ENCODE measurements at places on chromosomes 13 and 19. TPM values are rescaled to one million over a fixed set of nuclear protein-coding genes. Genes with fewer than 3 reads are reported as not detected.

Gene TUBB4A
- not detected for total RNA-seq

Gene APOE
- total RNA-seq: 485 TPM

Gene VSTM2B
- total RNA-seq: not detected

Gene ZNF433
- 5.8 TPM for total RNA-seq

Gene CKM
- total RNA-seq: 4.1 TPM

Gene DLL3
- not detected for total RNA-seq

Gene EDDM13
- total RNA-seq: not detected

Gene KL
- 0.45 TPM for total RNA-seq

DNA sequence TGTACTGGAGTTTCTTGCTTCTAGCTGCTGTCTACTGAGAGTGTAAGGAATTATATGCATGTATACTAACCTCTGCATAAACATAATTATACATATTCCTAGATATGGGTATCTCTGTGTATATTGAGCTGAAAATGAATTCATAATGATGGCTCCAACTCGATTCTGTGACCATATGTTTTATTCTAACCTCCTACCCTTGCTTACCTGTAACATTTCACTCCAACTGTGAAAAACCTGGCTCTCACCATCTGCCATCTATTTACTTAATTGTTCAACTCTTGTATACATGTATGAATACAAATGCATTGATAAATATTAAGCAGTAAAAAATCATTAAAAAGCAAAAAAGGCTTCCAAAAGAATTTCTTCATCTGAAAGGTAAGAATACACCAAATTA lies 1729.5 kb upstream of the SPRY2 start:
- no peak for DNase-seq

DNA sequence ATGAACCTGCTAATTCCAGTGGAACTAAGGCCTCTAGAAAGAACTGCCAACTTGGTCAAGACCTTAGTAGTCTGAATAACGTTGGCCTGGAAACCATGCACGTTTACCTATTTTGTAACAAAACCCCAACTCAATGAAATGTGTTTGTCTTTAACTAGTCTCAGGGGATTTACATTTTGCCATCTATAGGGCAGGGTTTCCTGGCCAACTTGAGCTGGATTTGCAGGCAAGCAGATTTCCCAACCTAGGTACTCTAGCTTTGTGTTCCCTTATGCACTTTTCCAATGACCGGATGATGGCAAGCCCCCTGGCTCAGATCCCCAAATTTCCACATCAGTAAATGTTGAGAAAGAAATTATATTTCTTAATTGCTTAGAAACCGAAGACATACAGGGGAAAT lies 114.5 kb downstream of the IRS2 start:
- DNase-seq: no peak

DNA sequence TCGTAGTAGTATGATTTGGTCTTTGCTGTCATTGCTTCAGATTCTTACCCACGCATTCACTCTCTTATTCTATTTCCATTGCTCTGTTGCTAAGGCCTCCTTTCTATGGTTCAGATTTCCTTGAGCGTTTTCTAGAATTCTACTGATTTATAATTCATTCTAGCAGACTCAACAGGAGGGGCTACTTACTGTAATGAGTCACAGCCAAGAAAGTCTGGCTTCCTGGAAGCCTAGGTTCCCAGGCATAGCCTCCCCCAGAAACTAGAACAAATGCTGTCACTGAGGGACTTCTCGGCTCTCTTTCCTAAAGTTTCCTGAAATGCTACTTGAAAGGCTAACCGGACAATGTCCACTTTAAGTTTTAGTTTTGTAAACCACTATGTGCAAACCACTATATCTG lies 47.7 kb upstream of the SPATA13 start:
- DNase-seq: no peak

GRCh38 chr13:67273001-67273400 lies 42.9 kb upstream of the PCDH9 start:
- no peak for DNase-seq

DNA sequence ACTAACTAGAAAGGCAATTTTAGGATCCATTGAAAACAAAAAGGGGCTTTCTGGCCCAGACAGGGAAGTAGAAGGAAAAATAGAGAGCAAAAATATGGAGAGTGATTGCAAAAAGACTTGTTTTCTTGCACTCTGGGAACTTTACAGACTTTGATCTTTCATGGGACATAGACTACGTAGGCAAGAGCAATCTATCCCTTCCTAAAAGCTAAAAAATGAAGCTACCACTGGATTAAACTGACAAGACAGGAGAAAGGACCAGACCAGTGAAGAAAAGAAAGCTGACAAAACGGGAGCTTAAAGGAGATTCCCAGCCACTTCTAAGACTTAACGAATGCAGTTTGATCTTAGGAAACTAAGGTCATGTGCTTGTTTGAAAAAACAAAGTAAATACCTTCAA lies 524.5 kb downstream of the KLF5 start:
- no peak for DNase-seq

- no peak for DNase-seq
Measured at GRCh38 chr13:50227361-50227760, 212.1 kb downstream of the KCNRG start.

DNA sequence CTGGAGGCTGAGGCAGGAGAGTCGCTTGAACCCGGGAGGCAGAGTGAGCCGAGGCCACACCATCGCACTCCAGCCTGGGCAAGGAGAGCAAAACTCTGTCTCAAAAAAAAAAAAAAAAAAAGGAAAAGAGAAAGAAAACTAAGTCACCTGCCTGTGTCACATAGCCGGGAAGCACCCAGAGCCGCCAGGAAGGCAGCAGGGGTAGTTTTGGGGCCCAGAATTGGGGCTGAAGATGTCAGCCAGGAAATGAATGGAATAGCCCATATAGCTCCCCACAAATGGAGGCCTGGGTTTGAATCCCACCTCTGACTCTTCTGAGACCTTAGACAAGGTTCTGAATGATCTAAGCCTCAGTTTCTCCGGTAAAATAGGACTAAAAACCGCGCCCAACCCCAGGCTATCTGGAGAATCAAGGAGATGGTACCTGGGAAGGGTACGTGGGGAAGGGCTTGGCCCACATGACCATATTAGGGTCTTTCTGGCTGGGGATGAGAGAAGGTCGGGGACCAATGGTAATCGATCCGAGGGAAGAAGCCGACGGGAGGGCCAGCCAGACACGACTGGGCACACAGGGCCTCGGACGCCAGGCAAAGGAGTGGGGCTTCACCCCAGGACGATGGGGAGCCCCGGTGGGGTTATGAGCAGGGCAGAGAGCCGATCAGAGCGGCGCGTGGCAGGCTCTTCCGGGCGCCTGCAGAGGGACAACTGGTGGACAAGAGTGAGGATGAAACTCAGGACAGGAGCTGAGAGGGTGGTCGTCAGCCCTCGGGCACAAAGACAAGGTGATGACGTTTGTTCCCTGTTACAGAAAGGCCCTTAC lies 14.4 kb downstream of the CCDC124 start:
- no peak for DNase-seq

GRCh38 chr19:7188698-7189629 lies 105.2 kb downstream of the INSR start:
- peak; percentile 50 for DNase-seq

DNA sequence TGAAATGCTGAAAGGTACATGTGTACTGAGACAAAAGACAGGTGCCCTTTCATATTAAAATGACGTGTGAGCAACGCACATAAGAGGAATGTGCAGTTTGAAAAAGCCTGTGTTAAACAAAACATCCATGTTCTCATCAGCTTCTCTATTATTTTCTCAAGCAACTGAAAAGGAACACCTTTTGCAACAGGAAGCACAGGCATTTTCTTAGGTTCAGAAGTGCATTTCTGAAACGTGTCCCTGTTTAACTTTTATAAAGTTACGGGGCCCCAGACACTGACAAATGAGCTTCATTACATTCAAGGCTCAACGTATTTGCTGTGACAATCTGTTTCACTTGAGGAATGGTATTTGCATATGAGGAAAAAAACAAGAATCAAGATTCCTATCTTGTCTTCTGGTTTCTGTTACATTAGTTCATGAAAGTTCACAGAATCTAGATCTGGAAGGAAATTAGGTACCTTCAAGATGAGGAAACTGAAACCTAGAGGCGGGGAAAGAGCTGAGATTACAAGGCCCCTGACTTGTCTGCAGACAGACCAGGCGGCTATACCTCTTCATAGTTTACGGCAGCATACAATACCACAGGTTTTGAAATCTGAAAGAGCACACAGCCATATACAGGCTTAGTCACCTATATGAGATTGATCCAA lies 431.7 kb downstream of the KLF12 start:
- DNase-seq: peak; percentile 58

DNA sequence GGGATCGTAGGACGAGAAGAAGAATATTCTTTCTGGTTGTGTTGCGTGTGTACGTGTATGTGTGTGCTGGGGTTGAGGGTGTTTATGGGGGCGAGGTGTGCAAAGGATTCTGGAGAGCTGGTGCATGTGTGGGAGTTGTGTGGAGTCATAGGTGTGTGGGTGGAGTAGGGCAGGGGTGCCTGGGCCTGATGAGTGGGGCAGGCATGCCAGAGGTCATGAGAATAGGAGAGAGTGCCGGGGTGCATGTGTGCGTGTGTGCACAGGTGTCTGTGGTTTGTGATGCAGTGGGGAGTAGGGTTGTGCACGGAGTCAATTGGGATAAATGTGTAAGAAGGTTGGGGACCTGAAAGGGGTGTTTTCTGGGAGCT lies 649 bp downstream of the TMEM91 start:
- DNase-seq: no peak

DNA sequence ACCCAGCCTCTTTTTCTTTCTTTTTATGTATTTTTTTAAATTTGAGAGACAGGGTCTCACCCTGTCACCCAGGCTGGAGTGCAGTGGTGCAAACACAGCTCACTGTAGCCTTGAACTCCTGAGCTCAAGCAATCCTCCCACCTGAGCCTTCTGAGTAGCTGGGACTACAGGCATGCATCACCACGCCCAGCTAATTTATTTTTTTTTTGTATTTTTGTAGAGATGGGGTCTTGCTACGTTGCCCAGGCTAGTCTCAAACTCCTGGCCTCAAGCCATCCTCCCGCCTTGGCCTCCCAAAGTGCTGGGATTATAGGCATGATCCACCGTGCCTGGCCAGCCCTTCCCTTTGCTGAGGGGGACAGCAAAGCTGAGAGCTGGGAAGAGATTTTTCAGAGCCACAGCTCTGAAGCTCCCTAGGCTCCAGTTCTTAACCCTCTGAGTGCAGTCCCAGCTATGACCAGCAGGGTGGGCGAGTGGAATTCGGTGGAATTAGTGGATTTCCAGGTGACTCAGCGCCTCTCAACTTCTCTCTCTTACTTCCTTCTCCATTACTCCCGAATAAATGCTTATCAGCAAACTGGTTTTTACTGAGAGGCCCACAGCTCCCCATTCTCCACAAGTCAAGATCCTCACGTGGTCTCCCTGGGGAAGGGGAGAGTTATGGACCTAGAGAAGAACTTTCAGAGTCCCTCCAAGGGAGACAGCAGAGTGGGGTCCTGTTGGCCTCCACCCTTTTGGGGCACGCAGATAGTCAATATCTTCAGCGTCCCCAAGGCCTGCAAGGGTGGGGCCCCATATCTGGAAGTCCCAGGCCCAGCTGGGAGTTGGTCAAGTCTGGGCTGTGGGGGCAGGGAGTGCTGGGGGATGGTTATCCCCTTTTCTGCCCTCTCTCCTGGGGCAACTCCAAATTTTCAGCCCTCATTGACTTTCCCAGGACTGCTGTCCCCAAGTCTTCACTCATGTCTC lies 1.2 kb downstream of the BLVRB start:
- peak; percentile 95 for DNase-seq
